ENCODE measurements at places on chromosomes 1 and 21.

DNA sequence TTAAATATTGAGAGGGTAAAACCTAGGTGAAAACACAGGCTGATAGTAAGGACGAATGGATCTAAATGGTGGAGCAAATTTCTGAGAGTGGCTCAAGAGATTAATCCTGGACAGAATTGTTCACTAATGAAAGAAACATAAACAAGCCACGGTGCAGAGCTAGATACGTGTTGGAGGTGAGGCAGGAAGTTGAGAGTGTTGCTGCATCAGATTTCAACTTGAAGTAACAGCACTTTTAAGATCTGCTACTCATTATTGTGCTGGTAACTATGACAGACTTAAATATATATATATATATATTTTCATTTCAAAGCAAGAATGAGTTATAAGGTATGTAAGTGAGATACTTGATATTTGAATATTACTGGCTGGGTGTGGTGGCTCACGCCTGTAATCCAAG is 64.9 kb downstream of the PTGS2 start:
- no peak for DNase-seq

GRCh38 chr1:27379564-27380122 is 3.5 kb downstream of the CD164L2 start:
- DNase-seq = no peak

GRCh38 chr1:228171221-228171891 is 5.8 kb downstream of the IBA57 start:
- DNase-seq = no peak

- DNase-seq = no peak
These were observed 35.9 kb upstream of the NID1 start for GRCh38 chr1:236100799-236101198.

- no peak for DNase-seq
These were observed 59.2 kb downstream of the WNT9A start for GRCh38 chr1:227888404-227889046.
